ENCODE measurements at places on chromosomes 7 and 10.

DNA sequence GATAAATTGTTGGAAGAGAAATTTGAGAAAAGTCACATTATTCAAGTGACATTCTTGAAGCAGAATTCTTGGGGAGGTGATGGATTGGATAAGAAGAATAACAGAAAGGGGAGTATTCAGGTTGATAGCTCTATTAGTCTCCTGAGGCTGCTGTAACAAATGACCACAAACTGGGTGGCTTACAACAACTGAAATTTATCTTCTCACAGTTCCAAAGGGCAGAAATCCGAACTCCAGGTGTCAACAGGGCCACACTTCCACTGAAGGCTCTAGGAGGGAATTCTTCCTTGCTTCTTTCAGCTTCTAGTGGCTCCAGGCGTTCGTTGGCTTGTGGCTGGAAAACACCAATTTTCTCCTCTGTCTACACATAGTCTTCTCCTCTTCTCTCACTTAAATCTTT is 99.8 kb downstream of the TES start:
- DNase-seq, result no peak

- DNase-seq, result peak; percentile 51
Observed at GRCh38 chr7:12637819-12638592, 49.4 kb upstream of the ARL4A start.

- peak; percentile 44 for DNase-seq
Observed at GRCh38 chr7:151386301-151387160, 23.3 kb downstream of the WDR86 start.

DNA sequence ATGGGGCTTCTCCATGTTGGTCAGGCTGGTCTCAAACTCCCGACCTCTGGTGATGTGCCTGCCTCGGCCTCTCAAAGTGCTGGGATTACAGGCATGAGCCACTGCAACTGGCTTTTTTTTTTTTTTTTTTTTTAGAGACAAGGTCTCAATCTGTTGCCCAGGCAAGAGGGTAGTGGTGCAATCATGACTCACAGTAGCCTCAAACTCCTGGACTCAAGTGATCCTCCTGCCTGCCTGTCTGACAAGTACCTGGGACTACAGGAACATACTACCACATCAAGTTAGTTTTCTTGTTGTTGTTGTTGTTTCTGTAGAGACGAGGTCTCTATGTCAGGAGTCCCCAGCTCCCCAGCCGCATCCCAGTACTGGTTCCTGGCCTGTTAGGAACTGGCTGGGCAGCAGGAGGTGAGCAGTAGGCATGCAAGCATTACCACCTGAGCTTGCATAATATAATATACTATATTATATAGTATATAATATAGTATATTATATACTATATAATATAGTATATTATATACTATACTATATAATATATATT is 55.7 kb downstream of the TPK1 start:
- DNase-seq, result no peak

GRCh38 chr10:58336242-58336641 is 1.4 kb downstream of the UBE2D1 start:
- DNase-seq, result no peak

- DNase-seq, result no peak
Observed at GRCh38 chr10:4781955-4782354, 44.1 kb upstream of the AKR1E2 start.

- DNase-seq, result no peak
Observed at GRCh38 chr7:119037941-119038340, 813.4 kb downstream of the ANKRD7 start.
